ENCODE measurements at places on chromosomes 4 and X. TPM values are rescaled to one million over a fixed set of nuclear protein-coding genes. Genes with fewer than 3 reads are reported as not detected.

CDKL2 gene
- 1.8 TPM for total RNA-seq

DNA sequence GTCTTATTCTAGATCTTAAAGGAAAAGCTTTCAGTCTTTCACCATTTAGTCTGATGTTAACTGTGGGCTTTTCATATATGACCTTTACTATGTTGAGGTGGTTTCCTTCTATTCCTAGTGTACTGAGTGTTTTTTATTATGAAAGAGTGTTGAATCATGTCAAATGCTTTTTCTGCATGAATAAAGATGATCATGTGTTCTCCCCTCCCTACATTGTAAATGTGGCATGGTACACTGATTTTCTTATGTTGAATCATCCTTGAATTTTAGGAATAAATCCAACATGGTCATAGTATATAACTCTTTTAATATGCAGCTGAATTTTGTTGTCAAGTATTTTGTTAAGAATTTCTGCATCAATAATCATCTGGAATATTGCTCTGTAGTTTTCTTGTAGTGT lies 4.3 kb downstream of the CLGN start:
- peak; percentile 26 for DNase-seq

DNA sequence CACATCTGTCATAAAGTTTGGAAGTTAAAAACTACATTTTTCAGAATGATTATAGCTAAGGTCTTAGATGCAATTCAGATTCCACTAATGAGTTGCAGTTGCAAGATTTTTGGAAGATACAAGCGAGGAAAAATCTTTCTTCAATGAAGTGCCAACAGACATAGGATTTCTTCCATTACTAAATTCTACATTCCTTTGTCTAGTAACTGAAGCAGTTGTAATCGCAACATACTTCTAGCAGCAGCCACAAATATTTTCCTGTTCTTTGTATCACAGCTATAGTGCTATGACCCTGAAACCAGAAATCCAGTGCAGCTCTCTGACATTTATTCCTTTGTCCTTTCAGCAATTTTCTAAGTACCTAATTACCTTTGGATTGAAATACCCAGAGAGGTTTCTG lies 225.2 kb upstream of the SLIT2 start:
- no peak for DNase-seq

FOXR2 gene
- not detected for total RNA-seq

SLC9A7 gene
- 1.6 TPM for total RNA-seq

Data from Caki2 (cell line).